ENCODE measurements at places on chromosomes 7 and 10.

DNA sequence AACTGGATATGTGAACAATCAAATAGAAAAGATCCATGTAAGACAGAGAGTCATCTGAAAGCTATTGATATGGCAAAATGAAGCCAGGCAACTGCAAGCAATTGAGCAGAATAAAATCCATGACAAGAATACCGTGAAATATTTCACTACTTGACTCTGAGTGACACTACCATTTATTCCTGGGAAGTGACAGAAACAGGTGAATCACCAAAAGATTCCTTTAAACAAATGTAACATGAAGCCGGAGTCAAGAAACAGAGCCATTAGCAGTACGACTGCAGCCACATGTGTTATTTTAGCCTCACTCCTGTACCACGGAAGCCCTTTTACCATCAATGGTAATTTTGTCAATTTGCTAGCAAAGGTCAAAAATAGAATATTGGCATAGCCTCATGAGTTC is 197.7 kb upstream of the POT1 start:
- no peak for DNase-seq

DNA sequence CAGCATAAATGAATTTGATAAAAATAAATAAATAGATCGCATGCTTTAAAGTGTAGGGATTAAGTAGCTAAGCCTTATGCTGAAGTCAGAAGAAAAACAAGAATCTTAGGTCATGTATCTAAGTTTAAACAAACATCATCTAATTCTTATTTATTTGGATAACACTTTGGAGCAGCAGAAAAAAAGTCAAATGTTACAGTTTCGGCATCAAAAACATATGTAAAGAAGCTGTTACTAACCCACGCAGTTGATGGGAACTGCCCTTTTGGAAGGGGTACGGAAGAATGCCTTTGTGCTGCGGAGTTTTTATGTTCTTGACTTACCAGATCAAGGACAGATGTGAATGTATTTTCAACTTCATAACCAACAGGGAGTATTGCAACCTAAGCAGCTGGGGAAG is 37.3 kb upstream of the HABP2 start:
- no peak for DNase-seq

GRCh38 chr7:104857458-104858425 is 156.3 kb upstream of the KMT2E start:
- no peak for DNase-seq

GRCh38 chr7:141210862-141211261 is 137.0 kb downstream of the TMEM178B start:
- DNase-seq = no peak

GRCh38 chr10:80137920-80138319 is 5.4 kb downstream of the PLAC9 start:
- DNase-seq = no peak

GRCh38 chr7:24894429-24895221 is 85.4 kb downstream of the OSBPL3 start:
- DNase-seq = no peak

All from stimulated activated CD8-positive, alpha-beta memory T cell treated with anti-CD3 and anti-CD28 coated beads, Interleukin-4, amount 100 ng/mL, for 48 hours (primary cell).